ENCODE measurements at places on chromosomes 7 and 10. TPM values are rescaled to one million over a fixed set of nuclear protein-coding genes. Genes with fewer than 3 reads are reported as not detected.

PTN gene
- total RNA-seq = 11.1 TPM

RPEL1 gene
- not detected for total RNA-seq

DNA sequence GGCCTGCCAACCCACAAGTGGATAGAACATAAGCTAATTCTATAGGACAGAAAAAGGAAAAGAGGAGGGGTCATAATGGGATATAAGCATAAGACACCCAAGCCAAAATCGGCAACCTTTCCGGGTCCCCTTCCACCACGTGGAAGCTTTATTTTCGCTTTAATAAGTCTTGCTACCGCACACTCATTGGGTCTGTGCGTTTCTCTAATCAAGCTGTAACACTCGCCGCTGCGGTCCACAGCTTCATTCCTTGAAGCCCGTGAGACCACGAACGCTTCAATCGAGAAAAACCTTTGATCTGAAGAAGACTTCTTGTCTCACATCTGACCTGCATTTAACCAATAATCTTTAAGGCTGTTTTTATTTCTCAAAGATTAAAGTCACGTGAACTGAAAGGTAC lies 35.8 kb upstream of the HECW1 start:
- DNase-seq = no peak

DNA sequence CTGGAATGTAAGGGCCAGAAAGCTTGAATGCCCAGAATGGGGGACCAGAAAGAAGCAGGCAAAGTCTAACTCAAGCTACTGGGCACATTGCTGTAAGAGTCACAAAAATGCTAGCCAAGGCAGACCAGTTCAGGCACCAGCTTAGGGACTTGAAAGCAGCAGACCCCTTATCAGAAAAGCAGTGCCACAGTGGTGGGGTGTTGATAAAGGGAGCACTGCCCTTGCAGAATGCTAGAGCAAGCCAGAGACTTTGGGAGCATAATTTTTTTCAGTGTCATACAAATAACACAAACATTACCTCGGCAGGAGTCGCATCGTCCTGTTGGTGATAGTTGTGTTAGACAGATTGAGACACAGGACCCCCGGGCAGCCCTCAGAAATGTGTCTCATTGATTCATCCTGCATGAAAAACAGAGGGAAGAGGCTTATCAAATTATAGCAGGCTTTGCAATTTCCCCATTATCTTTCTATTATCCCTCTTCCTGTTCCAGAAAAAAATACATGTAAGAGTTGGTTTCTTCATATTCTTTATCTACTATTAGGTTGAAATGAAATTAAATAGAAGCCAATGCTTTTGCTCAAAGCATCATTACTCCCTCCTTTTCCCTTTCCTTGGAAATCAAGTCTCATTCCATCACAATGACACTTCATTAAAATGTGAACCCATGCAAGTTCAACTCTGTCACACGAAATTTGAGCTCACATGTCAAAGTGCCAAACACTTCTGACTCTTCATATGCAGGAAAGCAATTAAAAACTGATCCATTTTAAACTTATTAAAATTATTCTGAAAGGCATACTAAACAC lies 13.4 kb downstream of the LRRC17 start:
- DNase-seq = peak; percentile 68

Measured in astrocyte (in vitro differentiated cells and primary cell).